ENCODE measurements at places on chromosomes 4 and X. TPM values are rescaled to one million over a fixed set of nuclear protein-coding genes. Genes with fewer than 3 reads are reported as not detected.

CT55 gene
- polyA plus RNA-seq, result not detected

EFHC2 gene
- polyA plus RNA-seq, result 8.3 TPM

ACOT9 gene
- 14.4 TPM for polyA plus RNA-seq

LDB2 gene
- polyA plus RNA-seq, result 36.3 TPM

DGKQ gene
- 0.47 TPM for polyA plus RNA-seq

NSUN7 gene
- not detected for polyA plus RNA-seq

TMSB15C gene
- polyA plus RNA-seq, result not detected

SRPX2 gene
- polyA plus RNA-seq, result not detected

VCX2 gene
- not detected for polyA plus RNA-seq

VSIG1 gene
- 0.32 TPM for polyA plus RNA-seq
